Endodermal cell (in vitro differentiated cells): ENCODE measurements at places on chromosomes 6 and 20. TPM values are rescaled to one million over a fixed set of nuclear protein-coding genes. Genes with fewer than 3 reads are reported as not detected.

GRCh38 chr20:62402456-62403150 is 4.5 kb downstream of the CABLES2 start:
- H3K4me1 ChIP-seq: peaks cover 4% of the 10 kb centered on the region
- no peak overlapping the region for H3K27ac ChIP-seq
- no peak for DNase-seq
- H3K27me3 ChIP-seq: no peaks in the 10 kb centered on the region

DNA sequence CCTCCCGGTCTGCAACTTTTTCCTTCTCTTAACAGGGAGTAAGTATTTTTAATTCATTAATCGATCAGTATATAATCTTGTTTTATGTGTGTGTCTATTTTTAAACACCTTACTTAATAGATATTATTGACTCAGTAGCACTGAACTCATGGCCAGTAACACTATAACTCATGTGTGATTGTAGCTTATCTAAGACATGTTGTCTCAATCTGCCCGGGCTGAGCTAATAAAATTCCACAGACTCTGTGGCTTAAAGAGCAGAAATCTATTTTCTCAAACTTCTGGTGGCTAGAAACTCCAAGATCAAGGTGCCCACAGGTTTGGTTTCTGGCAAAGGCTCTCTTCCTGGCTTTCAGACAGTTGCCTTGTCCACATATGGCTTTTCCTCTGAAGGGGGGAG is 68.8 kb upstream of the TNFAIP3 start:
- no peaks in the 10 kb centered on the region for H3K27me3 ChIP-seq
- no peaks in the 10 kb centered on the region for H3K36me3 ChIP-seq
- H3K27ac ChIP-seq: no peak overlapping the region

DNA sequence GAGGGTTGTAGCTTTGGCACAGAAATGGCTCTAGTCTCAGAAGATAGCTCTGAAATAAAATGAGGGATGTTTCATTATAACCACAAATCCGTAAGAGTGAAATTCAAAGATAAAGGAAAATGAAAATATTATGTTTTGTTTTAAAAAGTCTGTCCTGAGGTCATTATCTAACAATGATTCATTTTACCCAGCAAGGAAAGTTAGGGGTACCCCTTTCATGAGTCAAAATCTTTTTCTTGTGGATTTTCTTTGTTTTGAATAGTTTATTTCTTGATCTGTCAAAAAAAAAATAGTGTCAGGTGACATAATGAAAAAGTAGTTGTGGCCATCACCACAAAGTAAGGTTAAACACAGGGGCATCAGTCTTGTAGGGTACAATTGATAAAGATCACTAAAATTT is 59.7 kb upstream of the MYB start:
- no peak overlapping the region for H3K4me3 ChIP-seq
- no peaks in the 10 kb centered on the region for H3K36me3 ChIP-seq
- no peaks in the 10 kb centered on the region for H3K4me1 ChIP-seq

GRCh38 chr20:2141600-2142575 is 40.3 kb downstream of the STK35 start:
- H3K27me3 ChIP-seq: no peaks in the 10 kb centered on the region
- no peak for DNase-seq
- peaks cover 20% of the 10 kb centered on the region for H3K36me3 ChIP-seq
- H3K27ac ChIP-seq: no peak overlapping the region

DNA sequence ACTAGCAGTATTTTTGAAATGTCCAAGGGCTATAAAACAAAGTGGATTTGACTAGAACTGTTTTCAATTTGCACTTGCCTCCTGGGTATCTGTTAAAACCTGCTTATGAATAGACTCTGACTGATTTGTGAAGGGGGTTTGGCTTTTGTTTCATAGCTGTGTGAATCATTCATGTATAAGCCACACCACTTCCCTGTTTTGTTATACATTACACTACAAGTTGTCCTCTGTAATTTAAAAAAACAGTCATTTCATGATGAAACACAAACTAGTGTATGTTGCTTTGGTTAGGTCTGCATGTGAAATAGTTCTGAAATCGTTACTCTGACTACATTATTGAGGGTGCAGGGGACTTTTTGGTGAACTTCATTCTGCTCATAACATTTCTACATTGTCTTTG is 121.7 kb downstream of the NKAIN2 start:
- H3K4me3 ChIP-seq: no peak overlapping the region
- no peak for DNase-seq
- H3K27me3 ChIP-seq: peaks cover 24% of the 10 kb centered on the region
- H3K27ac ChIP-seq: no peak overlapping the region

GRCh38 chr6:17908831-17909230 is 78.6 kb downstream of the KIF13A start:
- no peak for DNase-seq
- H3K27me3 ChIP-seq: no peaks in the 10 kb centered on the region
- no peaks in the 10 kb centered on the region for H3K36me3 ChIP-seq
- H3K27ac ChIP-seq: no peak overlapping the region

Gene VWA7
- total RNA-seq: 0.64 and 0.81 TPM in 2 replicates

Gene MEP1A
- not detected in 2 replicates for total RNA-seq
